ENCODE measurements at places on chromosomes 5 and 9. TPM values are rescaled to one million over a fixed set of nuclear protein-coding genes. Genes with fewer than 3 reads are reported as not detected.
A peak's percentile ranks its signal among the peaks of the same experiment; 100 is the strongest.

GRCh38 chr5:172380987-172381643 lies 73.2 kb downstream of the SH3PXD2B start:
- no peaks in the 10 kb centered on the region for H3K4me1 ChIP-seq
- H3K27ac ChIP-seq, result no peak overlapping the region

GRCh38 chr5:18740301-18740700 lies 1106.0 kb downstream of the TAF11L14 start:
- no peaks in the 10 kb centered on the region for H3K36me3 ChIP-seq
- H3K4me1 ChIP-seq, result no peaks in the 10 kb centered on the region
- no peaks in the 10 kb centered on the region for H3K27me3 ChIP-seq

GRCh38 chr9:89005323-89005722 lies 14.1 kb downstream of the S1PR3 start:
- H3K36me3 ChIP-seq, result no peaks in the 10 kb centered on the region
- no peaks in the 10 kb centered on the region for H3K4me1 ChIP-seq
- no peak overlapping the region for H3K27ac ChIP-seq
- H3K27me3 ChIP-seq, result no peaks in the 10 kb centered on the region

- H3K27me3 ChIP-seq, result no peaks in the 10 kb centered on the region
- no peaks in the 10 kb centered on the region for H3K36me3 ChIP-seq
- no peak for DNase-seq
- no peak overlapping the region for H3K4me3 ChIP-seq
- H3K27ac ChIP-seq, result no peak overlapping the region
- H3K4me1 ChIP-seq, result no peaks in the 10 kb centered on the region
Measured at GRCh38 chr9:6794936-6795335, 37.2 kb downstream of the KDM4C start.

GRCh38 chr5:167843881-167844572 lies 447.4 kb upstream of the WWC1 start:
- H3K27ac ChIP-seq, result no peak overlapping the region
- H3K36me3 ChIP-seq, result no peaks in the 10 kb centered on the region
- no peak for DNase-seq
- no peaks in the 10 kb centered on the region for H3K4me1 ChIP-seq
- H3K27me3 ChIP-seq, result no peaks in the 10 kb centered on the region

DNA sequence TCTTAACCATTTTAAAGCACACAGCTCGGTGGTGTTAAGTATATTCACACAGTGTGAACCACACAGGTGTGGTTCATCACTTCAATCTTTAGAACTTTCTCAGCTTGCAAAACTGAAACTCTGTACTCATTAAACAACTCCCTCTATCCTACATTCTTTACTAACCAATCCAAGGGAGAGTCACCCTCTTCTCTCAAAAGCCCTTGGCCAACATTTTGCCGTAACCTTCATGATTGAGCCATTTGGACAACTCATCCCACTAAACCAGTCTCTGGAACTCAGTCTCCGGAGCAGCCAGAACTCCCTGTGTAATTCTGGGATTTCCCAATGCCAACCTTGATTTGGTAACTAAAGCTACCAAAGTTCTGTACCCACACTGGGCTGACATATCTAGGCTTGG lies 84.7 kb downstream of the TTC39B start:
- H3K4me1 ChIP-seq, result no peaks in the 10 kb centered on the region
- DNase-seq, result no peak
- no peaks in the 10 kb centered on the region for H3K27me3 ChIP-seq
- no peaks in the 10 kb centered on the region for H3K36me3 ChIP-seq
- no peak overlapping the region for H3K27ac ChIP-seq

GRCh38 chr9:93133681-93134014 lies 403 bp downstream of the NINJ1 start:
- peak overlapping the region; percentile 92 for H3K4me3 ChIP-seq
- H3K36me3 ChIP-seq, result no peaks in the 10 kb centered on the region
- H3K27me3 ChIP-seq, result no peaks in the 10 kb centered on the region
- DNase-seq, result peak; percentile 91

DNA sequence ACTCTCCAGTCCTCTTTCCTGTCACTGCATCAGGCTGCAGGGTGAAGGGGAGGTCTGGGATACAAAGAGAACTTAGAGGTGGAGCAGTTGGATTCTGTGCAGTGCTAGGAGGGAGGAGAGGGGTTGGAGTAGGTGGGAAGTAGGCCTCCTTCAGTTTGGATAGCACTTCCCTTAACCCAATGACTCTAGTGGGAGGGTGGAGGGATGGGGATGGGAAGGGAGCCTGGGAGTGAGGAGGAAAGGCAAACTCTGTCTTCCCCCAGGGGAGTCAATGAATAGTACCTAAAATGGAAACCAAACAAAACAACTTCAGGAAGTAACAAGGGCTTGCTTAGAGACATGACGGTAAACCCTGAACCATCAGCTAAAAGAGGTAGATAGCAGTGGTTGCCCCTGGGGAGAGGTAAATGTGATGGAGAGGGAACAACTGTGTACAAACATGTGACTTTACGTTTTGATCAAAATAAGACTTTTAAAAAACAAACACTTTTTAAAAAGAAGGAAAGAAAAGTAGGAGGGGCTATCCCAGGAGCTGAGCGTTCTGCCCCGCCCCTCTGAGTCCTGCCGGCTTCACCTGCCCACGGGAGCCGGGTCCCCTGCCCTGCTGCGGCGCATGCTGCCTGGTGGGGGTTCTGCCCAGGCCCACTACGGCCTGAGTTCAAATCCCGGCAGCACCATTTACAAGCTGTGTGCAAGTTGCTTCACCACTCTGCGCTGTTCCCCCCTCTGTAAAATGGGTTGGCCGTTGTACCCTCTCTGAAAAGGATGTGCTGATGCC lies 30.9 kb downstream of the GSN start:
- DNase-seq, result no peak
- H3K36me3 ChIP-seq, result peaks cover 8% of the 10 kb centered on the region
- H3K4me3 ChIP-seq, result peak overlapping the region; percentile 44
- H3K27ac ChIP-seq, result peak overlapping the region; percentile 13
- no peaks in the 10 kb centered on the region for H3K27me3 ChIP-seq

GRCh38 chr9:100126423-100126822 lies 27.4 kb downstream of the INVS start:
- no peaks in the 10 kb centered on the region for H3K36me3 ChIP-seq
- no peak overlapping the region for H3K4me3 ChIP-seq
- H3K4me1 ChIP-seq, result peaks cover 8% of the 10 kb centered on the region
- no peak overlapping the region for H3K27ac ChIP-seq
- DNase-seq, result no peak

- no peak for DNase-seq
- H3K36me3 ChIP-seq, result no peaks in the 10 kb centered on the region
- H3K27me3 ChIP-seq, result no peaks in the 10 kb centered on the region
- H3K27ac ChIP-seq, result no peak overlapping the region
Measured at GRCh38 chr5:8327016-8327415, 458.1 kb downstream of the MTRR start.

- H3K36me3 ChIP-seq, result no peaks in the 10 kb centered on the region
- H3K27ac ChIP-seq, result no peak within 1 kb of the TSS
- H3K27me3 ChIP-seq, result no peaks in the 10 kb centered on the region
- H3K4me3 ChIP-seq, result no peak within 1 kb of the TSS
Measured at GRCh38 chr5:180988592-180988991, at the start of gene BTNL3. TSS of gene BTNL3 (plus strand) at chr5:180988846. CDS start at chr5:180989029, 183 bp downstream.

The TPPP gene
- 4.3 TPM for total RNA-seq

The MLANA gene
- not detected for total RNA-seq

The CARD6 gene
- 3.4 TPM for total RNA-seq

The GABRA1 gene
- total RNA-seq, result not detected

Data from right lobe of liver (tissue), 6 donors.